ENCODE measurements at places on chromosomes 11 and 22. TPM values are rescaled to one million over a fixed set of nuclear protein-coding genes. Genes with fewer than 3 reads are reported as not detected.

The ALX4 gene
- total RNA-seq: 0.08 TPM

The PGA3 gene
- total RNA-seq: 0.30 TPM

The CD6 gene
- total RNA-seq: not detected

The CHRM1 gene
- total RNA-seq: not detected

The SREBF2 gene
- 36.2 TPM for total RNA-seq

The EFEMP2 gene
- total RNA-seq: 328 TPM

The LRRC74B gene
- total RNA-seq: not detected

The ARHGAP20 gene
- total RNA-seq: 0.59 TPM

The AIFM3 gene
- not detected for total RNA-seq

The ZBTB16 gene
- total RNA-seq: not detected

The TMPRSS4 gene
- total RNA-seq: 0.26 TPM

The OR5T3 gene
- not detected for total RNA-seq

The TRIM29 gene
- 1.1 TPM for total RNA-seq

The TRIM48 gene
- not detected for total RNA-seq

The STARD10 gene
- total RNA-seq: 15.6 TPM

The APOA1 gene
- not detected for total RNA-seq

The MMP13 gene
- total RNA-seq: not detected

The TNNI2 gene
- not detected for total RNA-seq

The KLHL35 gene
- not detected for total RNA-seq

Measured in HFFc6 (cell line).